ENCODE measurements at places on chromosomes 1 and 21.

GRCh38 chr1:30589083-30589482 lies 134.3 kb downstream of the MATN1 start:
- DNase-seq: no peak

DNA sequence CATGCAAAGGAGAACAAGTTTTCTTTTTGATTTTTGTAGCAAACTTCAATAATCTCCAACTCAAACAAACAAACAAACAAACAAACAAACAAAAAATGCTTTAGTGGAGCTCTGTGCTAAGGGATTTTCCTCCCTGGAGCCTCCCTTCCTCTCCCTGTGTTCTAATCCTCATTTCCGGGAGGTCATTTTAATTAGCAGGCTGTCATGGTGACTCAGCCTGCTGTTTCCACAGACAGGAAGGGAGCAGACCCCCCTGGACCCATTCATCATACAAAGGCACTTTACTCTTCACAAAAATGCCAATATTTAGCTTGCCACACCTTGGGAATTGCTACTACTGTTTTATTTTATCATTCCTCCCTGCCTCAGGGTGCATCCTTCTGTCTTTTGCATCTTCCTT lies 61.0 kb upstream of the SPATA6 start:
- no peak for DNase-seq

GRCh38 chr1:201511941-201512539 lies 5.1 kb upstream of the CSRP1 start:
- DNase-seq: no peak

GRCh38 chr1:232511172-232511571 lies 118.8 kb downstream of the SIPA1L2 start:
- DNase-seq: no peak

DNA sequence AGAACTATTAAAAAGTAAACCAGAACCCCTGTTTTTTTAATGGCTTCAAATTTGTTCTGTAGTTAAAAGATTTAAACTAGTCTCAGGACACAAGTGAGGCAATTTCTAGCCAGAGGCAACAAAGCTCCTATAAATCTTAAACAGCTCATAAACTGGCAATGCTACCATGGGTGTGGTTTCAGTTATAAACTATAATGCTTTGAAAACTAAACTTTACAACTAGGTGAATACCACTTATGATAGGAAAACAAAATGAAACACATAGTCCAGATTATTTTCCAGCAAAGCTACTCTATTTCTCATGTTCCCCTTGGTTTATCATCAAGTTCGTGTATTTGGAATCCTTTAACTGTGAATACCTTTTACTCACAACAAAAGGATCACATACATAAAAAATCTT lies 282.5 kb downstream of the VAV3 start:
- no peak for DNase-seq

- peak; percentile 22 for DNase-seq
These were observed 97.9 kb upstream of the RAB3GAP2 start for GRCh38 chr1:220370041-220370700.

Measured in cardiac fibroblast (primary cell).